Stimulated activated CD4-positive, alpha-beta T cell treated with anti-CD3 and anti-CD28 coated beads, Interleukin-1b, Interleukin-23, amount 100 ng/mL, for 24 hours (primary cell): ENCODE measurements at places on chromosomes 2 and 18.

DNA sequence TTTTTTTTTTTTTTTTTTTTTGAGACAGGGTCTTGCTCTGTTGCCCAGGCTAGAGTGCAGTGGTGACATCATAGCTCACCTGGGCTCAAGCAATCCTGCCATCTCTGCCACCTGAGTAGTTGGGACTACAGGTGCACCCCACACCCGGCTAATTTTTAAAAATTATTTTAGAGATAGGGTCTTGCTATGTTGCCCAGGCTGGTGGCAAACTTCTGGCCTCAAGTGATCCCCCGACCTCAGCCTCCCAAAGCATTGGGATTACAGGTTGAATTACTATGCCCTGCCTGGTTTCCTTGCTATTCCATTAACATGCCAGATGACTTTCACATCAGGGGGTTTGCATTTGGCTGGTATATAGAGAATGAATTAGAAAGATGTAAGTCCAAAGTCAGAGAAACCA is 253.2 kb downstream of the CAMKMT start:
- DNase-seq = no peak

- DNase-seq = no peak
Observed at GRCh38 chr2:201204655-201205514, 21.9 kb downstream of the CASP10 start.

DNA sequence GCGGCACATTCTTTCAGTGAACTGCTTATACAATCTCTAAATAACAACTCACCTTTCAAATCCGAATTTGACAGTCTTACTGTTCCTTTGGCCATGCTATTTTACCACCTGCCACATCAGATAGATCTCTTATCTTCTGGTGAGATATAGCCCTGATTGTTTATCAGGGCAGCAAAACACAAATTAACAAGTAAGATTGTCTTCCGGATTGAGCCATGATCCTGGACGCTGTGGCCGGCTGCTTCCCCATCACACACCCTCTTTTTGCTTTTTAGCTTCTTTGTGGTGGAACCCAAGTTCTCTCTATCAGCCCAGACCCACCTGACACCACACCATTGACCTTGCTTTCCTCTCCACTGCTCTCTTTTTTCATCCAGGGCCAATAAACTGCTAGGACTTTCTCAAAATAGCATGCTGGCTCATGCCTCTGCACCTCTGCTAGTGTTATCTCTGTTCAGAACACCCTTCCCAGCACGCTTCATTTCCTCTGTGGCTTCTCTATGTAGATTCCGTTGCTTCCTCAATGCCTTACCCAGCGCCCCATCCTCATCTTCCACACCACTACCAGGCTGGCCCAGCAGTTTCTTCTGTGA is 111.8 kb upstream of the CNTNAP5 start:
- DNase-seq = no peak

GRCh38 chr2:101795033-101795432 is 97.5 kb downstream of the MAP4K4 start:
- no peak for DNase-seq

- DNase-seq = no peak
Observed at GRCh38 chr18:22311301-22311700, 106.4 kb downstream of the CTAGE1 start.

- no peak for DNase-seq
Observed at GRCh38 chr2:33583194-33583938, 15.7 kb downstream of the FAM98A start.

GRCh38 chr18:78920456-78921138 is 59.0 kb upstream of the SALL3 start:
- no peak for DNase-seq

DNA sequence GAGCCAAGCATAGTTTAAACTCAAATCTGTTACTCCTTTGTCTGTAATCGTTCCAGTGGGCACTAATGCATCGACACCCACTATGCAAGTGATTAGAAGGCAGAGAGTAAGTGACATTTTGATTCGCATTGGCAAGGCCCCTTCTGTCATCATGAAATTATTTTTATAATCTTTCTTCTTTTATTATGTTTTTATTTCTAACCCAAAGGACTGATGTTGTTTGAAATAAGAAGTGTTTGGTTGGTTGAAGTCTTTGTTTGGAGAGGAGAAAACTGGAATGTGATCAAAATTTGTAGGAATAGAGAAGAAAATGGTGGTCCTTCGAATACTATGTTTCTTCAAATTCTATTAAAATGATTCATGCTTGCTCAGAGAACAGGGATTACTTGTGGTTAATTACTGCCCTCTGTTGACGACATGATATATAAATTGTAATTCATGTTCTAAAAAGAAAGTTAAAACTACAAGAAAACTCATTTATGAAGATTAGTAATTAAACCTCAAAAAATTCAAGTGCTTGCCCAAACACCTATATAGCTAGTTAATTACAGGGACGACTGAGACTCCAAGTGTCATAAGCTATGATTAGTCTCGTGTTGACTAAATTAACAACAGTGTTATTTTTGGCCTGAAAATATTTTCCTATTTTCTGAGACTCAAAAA is 26.4 kb upstream of the TFPI start:
- DNase-seq = no peak

DNA sequence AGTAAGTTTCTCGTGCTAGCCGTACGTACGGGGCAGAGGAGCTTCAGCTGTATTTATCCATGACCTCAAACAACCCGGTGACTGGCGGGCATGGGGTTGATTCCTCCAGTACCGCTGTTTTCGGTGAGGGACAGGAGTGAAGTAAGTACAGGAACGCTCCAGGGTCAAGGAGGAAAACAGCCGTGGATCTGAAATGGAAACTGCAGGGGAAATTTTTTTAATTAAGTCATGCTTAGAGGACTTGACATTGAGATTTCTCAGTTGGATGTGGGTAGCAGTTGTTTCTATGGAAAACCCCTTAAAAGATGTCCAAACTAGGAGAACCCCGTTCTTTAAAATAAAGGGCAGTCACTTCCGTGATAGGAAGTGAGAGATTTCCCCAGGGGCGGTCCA is 1.2 kb downstream of the RAB12 start:
- no peak for DNase-seq

- peak; percentile 34 for DNase-seq
Observed at GRCh38 chr2:229714080-229714735, at the start of gene DNER. Gene DNER, minus strand, starts transcription at chr2:229714555. Its CDS starts 132 bp downstream, at chr2:229714423.

- DNase-seq = no peak
Observed at GRCh38 chr2:236289766-236290462, 25.7 kb upstream of the ASB18 start.

DNA sequence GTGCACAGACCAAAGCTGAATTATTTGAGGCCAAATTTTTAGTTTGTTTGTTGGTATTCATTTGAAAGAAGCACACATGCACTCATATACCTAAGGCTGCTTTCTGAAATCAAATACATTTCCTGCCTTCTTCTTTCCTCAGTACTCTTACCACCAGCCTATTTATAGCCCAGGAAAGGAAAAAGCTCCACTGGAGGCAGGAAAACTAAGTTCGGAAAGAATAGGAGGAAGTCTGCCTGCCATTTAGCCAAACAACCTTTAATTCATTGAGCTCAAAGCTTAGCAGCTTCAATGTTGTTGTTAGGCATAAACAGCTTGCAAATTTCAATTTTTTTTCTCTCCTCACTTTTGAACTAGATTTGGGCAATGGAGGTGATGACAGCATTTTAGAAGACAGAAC is 40.4 kb upstream of the RASGRP3 start:
- DNase-seq = no peak

GRCh38 chr2:145909766-145910165 is 1389.8 kb upstream of the ZEB2 start:
- no peak for DNase-seq

DNA sequence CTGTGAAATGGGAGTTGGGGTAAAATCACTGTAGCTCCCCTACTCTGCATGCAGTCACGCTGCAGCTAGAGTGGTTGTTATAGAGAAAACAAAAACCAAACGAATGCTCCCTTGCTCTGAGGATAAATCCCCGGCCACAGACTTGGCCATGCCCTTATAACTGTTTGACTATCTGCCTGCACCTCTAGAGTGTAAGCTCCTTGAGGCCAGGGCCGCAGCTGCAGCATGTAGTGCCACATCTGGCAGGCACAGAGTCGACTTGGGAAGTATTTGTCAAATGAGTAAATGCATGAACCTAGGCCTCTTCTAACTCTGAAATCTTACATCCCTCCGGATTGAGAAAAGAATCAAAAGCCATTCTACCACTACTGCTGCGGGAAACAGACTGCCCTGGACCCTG is 35.9 kb downstream of the KCNIP3 start:
- DNase-seq = no peak

GRCh38 chr2:115807276-115807675 is 1364.8 kb downstream of the DPP10 start:
- no peak for DNase-seq

- DNase-seq = no peak
Observed at GRCh38 chr18:79050005-79050404, 19.2 kb upstream of the ATP9B start.

GRCh38 chr2:20430461-20431300 is 16.2 kb upstream of the RHOB start:
- DNase-seq = no peak

DNA sequence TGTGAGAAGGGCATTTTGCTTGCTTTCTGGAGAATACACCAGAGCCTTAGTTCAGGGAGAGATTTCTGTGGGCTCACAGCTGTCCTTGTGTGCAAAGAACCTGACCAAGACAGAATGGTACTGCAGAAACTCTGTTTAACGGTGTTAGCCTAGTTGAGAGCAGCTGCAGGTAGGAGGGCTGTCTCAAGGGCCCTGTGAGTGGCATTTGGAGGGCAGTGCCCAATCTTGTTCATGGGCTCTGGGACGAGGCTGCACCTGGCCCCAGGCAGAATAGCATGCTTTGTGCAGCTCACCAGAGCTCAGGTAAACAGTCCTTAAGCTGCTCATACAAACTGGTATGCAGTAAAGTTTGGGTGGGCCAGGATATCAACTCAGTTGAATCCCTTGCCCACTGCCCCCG is 16.9 kb upstream of the RGPD4 start:
- no peak for DNase-seq

DNA sequence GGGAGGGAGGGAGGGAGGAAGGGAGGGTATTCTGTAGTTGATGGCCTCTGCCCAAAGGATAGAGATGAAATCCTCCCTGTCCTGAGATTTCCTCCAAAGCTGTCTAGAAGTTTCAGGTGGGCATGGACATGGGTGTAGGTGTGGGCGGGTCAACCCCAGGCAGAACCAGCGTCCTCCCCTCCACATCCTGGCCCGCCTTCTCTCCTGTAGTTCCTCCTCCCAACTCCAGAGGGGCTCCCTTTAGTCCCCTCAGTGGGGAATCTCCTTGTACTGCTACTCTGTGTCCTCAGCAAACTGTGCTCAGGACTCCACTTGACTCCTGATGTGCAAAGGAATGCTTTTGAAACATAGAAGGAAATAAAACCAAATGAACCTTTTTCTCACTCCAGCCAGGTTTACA is 88.1 kb downstream of the MRPS9 start:
- DNase-seq = no peak

GRCh38 chr2:166091439-166091838 is 36.4 kb downstream of the SCN1A start:
- no peak for DNase-seq

DNA sequence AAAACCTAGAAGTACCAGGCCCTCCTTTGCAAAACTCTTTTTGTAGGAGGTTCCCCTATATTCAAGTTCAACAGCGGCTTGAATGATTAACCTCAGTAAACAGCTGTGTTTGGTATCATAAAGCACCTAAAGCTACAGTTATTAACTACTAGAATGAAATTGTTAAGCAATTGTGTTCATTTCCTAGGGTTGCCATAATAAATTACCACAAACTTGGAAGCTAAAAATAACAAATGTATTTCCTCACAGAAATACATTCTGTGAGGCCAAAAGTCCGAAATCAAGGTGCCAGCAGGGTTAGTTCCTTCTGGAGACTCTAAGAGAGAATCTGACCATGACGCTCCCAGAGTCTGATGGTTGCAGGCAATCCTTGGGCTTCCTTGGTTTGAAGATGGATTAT is 202.1 kb upstream of the ACVR2A start:
- DNase-seq = no peak

GRCh38 chr18:60358516-60358915 is 14.1 kb downstream of the MC4R start:
- DNase-seq = no peak

- no peak for DNase-seq
Observed at GRCh38 chr18:8701546-8702118, 3.7 kb upstream of the MTCL1 start.

- no peak for DNase-seq
Observed at GRCh38 chr2:223772363-223772762, 65.0 kb downstream of the AP1S3 start.

DNA sequence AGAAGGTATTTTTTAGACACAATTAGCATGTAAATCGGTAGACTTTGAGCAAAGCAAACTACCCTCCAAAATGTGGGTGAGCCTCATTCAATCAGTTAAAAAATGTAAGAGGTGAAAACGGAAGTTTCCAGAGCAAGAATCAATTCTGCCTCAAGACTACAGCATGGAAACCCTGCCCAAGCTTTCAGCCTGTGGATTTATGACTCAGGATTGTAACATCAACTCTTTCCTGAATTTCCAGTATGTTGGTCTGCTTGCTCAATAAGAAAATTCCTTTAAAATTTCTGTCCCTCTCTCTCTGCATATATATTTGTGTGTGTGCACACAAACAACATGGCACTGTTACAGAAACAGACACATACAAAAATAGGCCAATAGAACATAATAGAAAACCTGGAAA is 228.6 kb upstream of the DOK6 start:
- DNase-seq = no peak

DNA sequence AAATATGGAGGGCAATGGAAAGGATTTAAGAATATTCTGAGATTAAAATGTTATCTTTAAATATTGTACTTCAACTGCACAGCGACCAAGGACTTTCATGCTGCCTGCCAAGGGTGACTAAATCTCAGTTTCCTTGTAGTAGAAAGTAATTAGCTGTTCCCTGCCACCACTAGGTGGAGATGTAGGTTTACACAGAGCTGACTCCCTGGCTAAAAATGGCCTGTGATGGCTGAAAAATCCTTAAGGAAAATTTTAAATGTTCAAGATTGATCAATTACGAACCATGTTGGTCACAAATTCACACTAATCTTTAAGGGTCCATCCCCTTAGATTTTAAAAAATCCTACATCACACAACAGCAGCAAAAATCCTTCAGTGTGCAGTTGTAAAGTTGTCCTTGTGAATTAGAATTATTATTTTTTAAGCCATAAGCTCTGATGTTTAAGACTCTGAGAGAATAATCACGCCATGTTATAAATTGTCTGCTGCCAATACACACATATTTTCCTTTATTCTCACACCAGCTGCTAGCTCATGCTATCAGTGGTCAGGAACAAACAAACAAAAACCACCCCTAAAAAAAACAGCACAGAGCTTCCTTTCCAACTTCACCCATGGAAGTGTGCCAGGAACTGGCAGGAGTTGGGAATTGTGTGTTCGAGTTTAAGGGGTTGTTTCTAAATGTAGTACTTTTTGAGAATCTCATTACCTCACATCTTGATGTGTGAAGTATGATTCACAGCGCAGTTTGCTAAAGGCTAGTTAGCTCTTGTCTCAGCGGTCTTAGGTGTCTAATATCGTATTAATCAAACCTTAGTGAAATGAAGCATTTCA is 399.8 kb downstream of the TMEM182 start:
- no peak for DNase-seq
